ENCODE measurements at places on chromosomes 1 and 21. TPM values are rescaled to one million over a fixed set of nuclear protein-coding genes. Genes with fewer than 3 reads are reported as not detected.

The JTB gene
- total RNA-seq: 92.1 TPM

The COL11A1 gene
- total RNA-seq: not detected

The OR10K1 gene
- not detected for total RNA-seq

The TSSK3 gene
- 2.7 TPM for total RNA-seq

The ESRRG gene
- 27.6 TPM for total RNA-seq

The E2F2 gene
- not detected for total RNA-seq

The CA14 gene
- 14.6 TPM for total RNA-seq

The ESPN gene
- total RNA-seq: 1.1 TPM

The OR2AK2 gene
- not detected for total RNA-seq

The TTC34 gene
- total RNA-seq: 1.5 TPM

The OR6N1 gene
- total RNA-seq: not detected

The ENAH gene
- total RNA-seq: 99.0 TPM

The RAB3B gene
- not detected for total RNA-seq

The PLEKHA6 gene
- 46.5 TPM for total RNA-seq

The FAM177B gene
- 0.28 TPM for total RNA-seq

GRCh38 chr1:240445369-240445768, 166.6 kb downstream of the GREM2 start:
- DNase-seq: no peak

- no peak for DNase-seq
Observed at GRCh38 chr1:154481053-154481452, 21.0 kb upstream of the TDRD10 start.

DNA sequence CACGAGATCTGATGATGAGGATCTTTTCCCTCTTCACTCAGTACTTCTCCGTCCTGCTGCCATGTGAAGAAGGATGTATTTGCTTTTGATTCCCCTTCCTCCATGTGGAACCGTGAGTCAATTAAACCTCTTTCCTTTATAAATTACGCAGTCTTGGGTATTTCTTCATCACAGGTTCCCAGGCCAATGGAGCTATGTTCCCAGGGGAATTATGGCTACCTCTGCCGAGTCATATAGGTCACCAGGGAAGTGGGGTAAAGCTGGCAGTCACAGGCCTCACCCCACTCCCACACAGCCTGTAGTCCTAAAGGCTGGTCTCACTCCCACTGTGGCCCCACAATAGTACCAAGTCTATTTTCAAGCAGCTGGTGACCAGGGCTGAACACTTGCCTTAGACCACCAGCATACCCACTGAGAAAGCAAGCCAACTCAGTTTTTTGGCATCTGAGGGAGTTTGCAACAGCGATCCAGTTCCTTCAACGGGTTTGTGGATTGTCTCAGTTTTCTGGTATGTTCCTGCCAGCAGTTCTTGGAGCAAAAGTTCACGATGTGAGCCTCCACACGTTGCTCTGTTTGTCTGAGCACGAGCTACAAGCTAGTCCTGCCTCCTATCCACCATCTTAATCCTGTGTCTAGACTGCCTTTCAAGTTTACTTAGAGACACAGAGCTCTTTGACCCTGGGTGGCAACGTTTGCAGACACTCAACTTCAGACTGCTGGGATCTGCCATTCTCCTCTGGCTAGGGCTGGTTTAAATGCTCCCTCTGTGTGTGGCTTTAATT, 104.5 kb downstream of the CENPF start:
- no peak for DNase-seq

DNA sequence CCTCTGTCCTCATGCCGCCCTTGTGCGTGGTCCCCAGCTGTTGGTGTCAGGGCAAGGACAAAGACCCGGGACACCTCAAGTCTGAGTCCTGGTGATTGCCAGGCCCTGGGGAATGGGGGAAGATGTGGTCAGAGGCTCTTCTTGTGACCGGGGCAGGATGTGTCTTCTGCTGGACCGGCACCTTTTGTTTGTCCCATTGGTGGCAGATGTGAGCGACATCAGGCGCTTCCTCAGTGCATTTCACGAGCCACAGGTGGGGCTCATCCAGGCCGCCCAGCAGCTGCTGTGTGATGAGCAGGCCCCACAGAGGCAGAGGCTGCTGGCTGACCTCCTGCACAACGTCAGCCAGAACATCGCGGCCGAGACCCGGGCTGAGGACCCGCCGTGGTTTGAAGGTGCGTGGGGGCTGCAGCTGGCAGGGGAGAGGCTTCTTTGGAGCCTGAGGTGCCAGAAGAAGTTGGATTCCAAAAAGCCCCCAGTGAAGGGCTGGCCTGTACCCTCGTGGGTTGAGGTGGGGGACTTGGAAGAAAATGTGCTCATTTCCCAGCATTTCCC, 8.4 kb downstream of the DFFB start:
- no peak for DNase-seq

GRCh38 chr21:41764558-41765419, 2.1 kb downstream of the RIPK4 start:
- DNase-seq: no peak

- DNase-seq: peak; percentile 77
Observed at GRCh38 chr21:26795866-26796329, 49.3 kb downstream of the ADAMTS1 start.

DNA sequence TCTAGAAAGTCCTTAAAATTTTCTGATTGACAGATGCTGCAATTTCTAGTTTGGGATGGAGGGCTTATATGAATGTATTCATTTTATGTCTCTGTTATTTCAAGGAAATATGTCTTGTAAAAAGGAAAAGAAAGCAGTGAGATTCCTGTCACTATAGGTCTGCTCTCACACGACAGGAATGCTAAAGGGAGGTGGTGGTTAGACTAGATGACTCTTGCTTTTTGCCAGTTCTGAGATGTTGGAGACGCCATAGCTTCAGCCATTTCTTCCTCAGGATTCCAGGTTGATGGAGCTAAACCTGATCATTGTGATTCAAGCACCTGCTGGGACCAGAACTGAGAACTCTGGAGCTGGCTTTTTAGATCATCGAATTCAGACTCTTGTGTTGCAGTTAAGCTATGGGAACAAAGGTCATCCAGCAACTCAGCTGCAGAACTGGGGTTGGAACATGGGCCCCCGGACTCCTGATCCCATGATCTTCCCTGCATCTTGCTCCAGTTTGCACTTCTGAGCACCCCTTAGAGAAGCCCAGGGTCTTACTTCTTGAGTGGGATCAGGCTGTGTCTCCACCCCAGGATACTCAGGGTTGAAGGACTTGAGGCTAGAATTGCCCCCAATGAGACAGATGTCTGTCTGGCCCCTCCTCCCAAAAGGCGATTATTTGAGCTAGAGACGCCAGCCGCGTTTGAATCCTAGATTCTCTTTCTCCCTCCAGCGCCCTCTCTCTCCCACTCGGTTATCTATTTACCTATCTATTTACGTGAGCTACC, 46.7 kb upstream of the FOXO6 start:
- DNase-seq: no peak

- no peak for DNase-seq
Observed at GRCh38 chr1:245272676-245273075, 117.9 kb downstream of the KIF26B start.

- no peak for DNase-seq
Observed at GRCh38 chr21:31665397-31665796, 5.9 kb downstream of the SOD1 start.

- peak; percentile 67 for DNase-seq
Observed at GRCh38 chr1:154813300-154813816, 56.7 kb downstream of the KCNN3 start.

DNA sequence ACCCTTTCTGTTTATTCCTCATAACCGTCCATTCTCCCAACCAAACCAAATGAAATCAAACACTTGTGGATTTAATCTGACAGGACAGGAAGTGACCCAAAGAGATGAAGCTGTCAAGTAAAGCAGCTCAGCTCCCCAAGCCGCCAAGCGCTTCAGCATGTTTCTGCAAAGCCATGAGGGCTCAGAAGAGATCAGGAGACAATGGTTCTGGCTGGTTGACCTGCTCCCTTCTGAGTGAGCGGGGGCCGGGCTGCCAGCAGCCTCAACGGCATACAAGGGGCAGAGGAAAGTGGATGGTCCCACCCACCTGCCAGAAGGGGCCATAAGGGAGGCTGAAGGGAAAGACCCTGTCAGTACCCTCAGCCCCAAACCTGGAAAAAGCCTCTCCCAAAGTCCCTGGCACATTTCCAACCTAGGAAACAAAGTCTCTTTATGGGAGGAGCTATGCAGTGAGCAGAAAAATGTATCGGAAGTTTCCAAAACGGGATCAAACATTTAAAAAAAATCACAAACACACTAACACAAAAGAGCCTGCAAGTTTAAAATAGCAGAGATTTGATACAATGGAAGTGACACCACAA, 45.4 kb downstream of the SLC45A1 start:
- peak; percentile 52 for DNase-seq

DNA sequence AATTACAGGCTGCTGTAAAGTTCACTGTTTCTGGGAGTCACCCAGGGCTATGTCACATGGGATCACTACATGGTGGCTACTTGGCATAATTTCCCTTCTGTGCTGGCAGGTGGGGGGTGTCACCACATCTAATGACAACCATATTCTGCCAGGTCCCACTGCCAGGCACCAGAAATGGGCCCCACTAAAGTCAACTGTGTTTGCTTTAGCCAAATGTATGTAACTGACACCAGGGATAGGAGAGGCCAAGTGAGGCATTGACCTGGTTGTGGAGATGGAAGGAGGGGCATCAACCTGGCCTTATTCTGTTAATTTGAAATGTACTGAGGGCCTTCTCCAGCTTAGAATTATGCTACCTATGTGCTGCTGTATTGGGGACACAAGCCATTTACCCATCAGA, 370.6 kb upstream of the PROX1 start:
- DNase-seq: no peak

GRCh38 chr1:117336088-117336817, 31.0 kb upstream of the MAN1A2 start:
- no peak for DNase-seq

DNA sequence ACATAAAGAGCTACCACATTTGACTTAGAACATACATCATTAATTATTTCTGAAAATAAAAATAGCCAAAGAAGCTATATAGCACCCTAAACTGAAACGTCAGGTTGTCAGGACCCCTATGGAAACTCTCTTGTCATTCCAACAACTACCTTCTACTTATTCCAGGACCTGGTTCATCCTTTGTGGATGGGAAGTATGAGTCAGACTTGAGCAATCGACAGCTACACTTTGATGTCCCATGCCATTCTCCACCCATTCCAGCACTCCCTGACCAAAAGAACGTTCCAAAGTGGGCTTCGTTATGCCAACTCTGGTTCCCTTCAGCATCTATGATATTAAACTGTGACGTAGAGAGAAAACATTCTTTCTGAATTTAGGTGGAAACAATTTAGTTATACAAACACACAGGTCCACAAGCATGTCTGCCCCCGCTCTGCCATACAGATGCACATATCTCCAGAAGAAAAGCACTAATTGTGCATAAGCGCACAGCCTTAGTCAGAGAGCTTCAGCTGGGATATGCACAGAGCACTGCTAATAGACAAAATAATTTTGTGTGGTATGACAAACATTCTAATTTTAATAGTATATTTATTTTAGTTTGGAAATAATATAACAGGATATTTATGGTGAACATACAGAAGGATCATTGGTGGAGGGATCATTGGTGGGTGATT, 723.1 kb upstream of the B3GALT2 start:
- DNase-seq: no peak

DNA sequence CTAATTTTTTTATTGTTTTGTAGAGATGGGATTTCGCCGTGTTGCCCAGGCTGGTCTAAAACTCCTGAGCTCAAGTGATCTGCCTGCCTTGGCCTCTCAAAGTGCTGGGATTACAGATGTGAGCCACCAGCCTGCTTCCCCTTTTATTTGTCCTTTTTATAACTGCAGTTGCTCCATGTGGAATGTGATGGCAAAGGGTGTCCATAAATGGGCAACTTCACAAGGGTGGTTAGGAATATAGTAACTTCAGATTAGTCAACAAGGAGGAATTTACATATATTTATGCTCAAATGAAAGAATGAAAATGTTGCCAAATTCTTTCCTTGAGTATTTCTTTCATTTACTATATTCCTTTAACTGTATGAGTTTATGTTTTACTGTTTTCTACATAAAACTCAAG, 182.9 kb downstream of the BACH1 start:
- no peak for DNase-seq

DNA sequence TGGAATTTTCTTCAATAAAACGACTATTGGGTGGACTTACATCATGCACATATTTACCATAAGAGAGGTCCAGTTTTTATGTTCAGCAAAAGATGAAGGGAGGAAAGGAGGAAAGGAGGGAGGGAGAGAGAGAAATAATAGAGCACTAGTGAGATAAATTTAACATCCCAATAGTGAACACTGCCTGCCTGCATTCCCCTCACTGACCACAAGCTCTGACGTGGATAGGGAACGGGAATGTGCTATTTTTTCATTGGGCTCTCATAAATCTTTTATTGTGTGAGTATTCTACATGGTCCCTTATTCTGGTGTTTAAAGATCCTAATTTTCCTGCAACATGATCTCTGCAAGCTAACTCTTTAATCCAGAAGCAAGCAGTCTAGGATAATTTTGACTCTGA, 82.1 kb downstream of the TTC3 start:
- DNase-seq: no peak

DNA sequence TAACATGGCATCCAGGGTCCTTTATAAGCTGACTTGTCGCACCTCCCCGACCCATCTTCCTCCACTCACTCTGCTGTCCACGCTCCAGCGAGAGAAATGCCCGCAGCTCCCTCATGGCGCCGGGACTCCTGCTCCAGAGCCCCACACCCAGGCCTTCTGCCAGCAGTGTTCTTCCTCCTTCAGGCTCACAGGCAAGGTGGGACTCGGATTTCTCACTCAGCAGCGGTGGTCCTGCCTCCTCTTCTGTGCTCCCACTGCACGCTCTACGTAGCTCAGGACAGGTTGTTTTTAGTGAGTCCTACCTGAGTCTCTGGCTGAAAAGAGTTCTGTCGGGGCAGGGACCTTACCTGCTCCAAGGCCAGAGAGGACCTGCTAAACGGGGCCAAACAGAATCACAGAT, 11.2 kb downstream of the THEMIS2 start:
- DNase-seq: no peak

- DNase-seq: no peak
Observed at GRCh38 chr1:97895278-97895677, 25.6 kb downstream of the DPYD start.

GRCh38 chr1:192729500-192729899, 79.3 kb upstream of the RGS2 start:
- no peak for DNase-seq

GRCh38 chr1:22485431-22485830, 33.8 kb downstream of the ZBTB40 start:
- DNase-seq: no peak

DNA sequence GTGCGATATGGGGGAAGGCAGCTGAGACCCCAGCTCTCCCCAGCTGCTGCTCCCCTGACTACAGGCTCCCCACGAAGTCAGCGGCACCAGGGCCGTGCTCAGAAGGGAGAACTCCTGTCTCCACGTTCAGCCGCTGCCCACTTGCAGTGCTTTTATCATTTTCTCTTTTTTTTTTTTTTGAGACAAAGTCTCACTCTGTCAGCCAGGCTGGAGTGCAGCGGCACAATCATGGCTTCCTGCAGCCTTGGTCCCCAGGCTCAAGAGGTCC, 933 bp upstream of the FTCD start:
- DNase-seq: no peak

DNA sequence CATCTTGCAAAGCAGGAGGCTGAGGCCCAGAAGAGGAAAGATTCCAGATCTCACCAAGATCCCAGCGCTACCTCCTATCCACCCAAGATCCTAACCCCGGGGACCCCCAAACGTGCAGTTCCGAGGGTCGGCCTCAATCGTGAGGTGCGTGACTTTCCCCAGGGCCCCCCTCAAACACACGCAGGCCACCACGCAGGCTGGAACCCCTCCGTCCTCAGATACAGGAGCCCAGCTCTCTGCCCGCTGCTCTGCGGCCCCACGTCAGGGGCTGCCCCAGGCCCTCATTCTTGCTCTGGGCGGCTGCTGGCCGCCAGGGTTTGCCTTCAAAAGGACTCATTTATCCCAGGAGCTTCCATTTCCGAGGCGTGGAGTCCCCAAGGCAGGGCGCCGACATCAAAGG, 39.9 kb downstream of the KRTAP10-1 start:
- DNase-seq: no peak

Measured in right cardiac atrium (tissue), 5 donors.